SW 1271 (cell line): ENCODE measurements at places on chromosomes 7 and 10.

- no peak for DNase-seq
Measured at GRCh38 chr10:106711313-106711906, 453.1 kb downstream of the SORCS1 start.

- DNase-seq = no peak
Measured at GRCh38 chr10:131772441-131772840, 128.4 kb upstream of the PPP2R2D start.

- no peak for DNase-seq
Measured at GRCh38 chr7:11328309-11328708, 354.6 kb downstream of the PHF14 start.

- no peak for DNase-seq
Measured at GRCh38 chr10:86792461-86793167, 36.2 kb downstream of the BMPR1A start.

- DNase-seq = no peak
Measured at GRCh38 chr10:109027534-109028185, 895.7 kb downstream of the XPNPEP1 start.

GRCh38 chr7:121211253-121211652 is 117.5 kb upstream of the WNT16 start:
- no peak for DNase-seq

GRCh38 chr10:132724446-132724845 is 61.5 kb downstream of the NKX6-2 start:
- no peak for DNase-seq

GRCh38 chr7:157488966-157489365 is 152.2 kb downstream of the DNAJB6 start:
- DNase-seq = no peak

- DNase-seq = no peak
Measured at GRCh38 chr7:94252971-94253370, 141.7 kb upstream of the COL1A2 start.

GRCh38 chr10:133353202-133353959 is 4.4 kb downstream of the FUOM start:
- no peak for DNase-seq

DNA sequence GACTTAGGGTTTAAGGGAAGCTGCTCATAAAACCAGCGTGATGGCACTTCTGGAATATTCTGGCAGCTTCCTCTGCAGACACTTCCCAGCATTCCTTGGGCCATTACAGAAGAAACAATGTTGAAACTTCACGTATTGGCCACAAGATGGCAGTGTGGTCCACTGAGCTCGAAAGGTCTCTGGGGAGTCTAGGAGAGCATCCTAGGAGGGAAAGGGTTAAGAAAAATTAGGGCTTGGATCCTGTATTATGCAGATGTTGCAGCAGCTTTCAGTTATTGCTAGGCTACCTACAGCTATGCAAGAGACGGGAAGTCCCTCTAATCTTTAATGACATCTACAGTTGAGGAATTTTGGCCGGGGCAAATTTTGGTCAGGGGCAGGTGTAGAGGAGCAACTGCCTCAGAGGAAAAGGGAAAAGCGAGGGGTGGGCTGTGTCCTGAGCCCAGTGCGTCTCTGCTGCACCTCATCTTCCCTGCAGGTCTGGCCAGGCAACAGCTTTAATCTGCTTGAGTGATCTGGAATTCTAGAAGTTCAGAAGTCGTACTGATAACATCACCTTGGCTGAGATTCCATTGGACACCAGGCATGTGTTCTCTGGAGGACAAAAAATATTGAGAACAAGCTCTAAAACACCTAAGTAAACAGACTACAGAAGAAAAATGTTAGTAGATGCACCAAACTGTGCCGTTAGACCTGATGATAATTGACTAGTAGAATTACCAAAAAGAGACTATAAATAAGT is 220.8 kb upstream of the PRSS58 start:
- DNase-seq = peak; percentile 51

DNA sequence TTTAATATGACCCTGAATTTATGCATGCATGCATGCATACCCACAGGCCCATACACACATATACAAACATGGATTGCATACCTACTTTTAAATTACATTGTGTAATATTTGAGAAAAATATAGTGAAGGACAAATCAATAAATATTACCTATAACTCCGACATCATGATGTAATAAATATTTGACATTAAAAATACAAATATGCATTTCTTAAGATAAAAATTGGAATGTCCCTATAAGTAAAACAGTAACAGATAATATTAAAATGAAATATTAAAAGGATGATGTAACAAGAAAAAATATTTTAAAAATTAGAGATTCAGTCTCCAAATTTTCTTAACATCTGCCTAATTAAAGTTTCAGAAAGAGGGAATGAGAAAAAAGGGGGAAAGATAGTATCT is 433.0 kb downstream of the MDFIC start:
- DNase-seq = no peak

DNA sequence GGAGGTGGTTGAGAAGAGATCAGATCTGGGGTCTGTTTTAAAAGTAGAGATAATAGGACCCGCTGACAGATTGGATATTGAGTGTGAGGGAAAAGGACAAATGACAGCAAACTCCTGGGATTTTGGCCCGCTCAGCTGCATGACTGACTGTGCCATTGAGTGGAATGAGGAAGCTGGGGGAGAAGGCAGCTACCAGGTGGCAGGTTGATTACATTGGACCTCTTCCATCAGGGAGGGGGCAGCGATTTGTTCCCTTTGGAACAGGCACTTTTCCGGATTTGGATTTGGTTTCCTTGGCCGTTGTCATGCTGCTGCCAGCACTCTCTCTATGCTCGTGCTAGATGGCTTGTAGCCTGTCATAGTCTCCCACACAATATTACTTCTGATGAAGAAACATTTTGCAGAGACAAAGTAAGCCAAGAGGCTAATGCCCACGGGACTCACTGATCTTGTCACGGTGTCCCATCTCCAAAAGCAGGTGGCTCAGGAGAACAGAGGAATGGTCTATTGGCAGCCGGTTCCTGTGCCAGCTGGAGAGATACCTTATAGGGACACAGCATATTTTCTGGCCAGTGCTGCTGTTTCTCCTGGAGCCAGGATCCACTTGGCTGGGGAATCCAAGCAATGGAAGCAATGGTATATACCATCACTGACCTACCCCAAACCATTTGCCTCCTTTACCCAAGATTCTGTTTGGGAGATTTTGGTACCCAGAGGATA is 69.1 kb upstream of the WAC start:
- no peak for DNase-seq

DNA sequence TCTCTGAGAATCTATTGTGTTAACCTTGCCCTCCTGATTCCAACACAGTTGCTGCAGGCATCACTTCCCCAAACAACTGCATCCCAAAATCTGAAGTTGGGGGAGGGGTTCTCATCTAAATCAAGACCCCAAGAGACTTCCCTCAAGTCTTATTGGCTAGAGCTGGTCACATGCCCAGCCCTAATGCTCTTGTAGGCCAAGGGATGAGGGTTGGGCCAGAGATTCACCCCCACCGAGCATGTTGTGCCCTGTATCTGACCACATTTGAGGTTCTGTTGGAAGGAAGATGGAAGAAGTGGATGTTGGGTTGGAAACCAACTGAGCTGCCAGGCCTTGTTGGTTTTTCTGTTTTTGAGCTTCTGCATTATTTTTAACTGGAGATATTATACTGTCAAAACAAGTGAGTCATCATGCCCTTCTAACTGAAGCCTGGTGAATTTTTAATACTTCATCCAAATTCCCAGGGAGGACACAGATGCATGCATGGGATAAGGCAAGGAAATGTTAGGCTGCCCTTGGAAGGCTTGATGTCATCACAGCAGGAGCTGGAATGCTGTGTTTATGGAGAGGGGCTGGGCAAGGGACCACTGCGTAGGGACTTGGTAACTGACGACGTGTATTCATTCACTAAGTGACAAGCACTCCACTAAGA is 68.6 kb upstream of the CACUL1 start:
- no peak for DNase-seq

GRCh38 chr10:22849077-22849805 is 78.6 kb upstream of the ARMC3 start:
- no peak for DNase-seq

DNA sequence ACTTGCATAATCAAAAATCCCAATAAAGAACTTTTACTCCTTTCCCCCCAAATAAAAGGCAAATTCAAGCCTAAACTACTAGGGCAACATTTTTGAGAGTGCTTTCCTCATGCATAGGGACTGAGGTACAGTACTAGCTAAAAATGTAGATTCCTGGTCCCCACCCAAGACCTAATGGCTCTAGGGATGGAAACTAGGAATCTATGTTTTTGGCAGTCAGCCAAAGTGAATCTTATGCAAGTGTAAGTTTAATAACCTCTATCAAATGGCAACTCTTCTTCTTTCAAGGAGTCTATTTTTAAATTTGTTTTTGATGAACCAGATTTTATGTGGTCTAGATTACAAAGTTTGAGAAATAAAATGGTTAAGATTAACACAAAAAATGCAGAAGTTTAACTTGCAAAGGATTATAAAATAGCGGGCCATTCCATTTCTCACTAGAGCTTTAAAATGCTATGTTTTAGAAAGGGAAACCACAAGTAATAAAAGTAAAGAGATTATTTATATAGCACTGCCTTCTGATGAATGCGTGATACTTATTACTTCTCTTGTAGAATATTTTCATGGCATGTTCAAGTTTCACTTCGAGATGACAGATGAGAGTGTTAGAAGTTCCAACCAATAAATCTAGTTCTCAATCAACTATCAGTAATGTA is 70.4 kb upstream of the MDFIC start:
- DNase-seq = no peak
